ENCODE measurements at places on chromosomes 5 and 9.

- DNase-seq = no peak
These were observed 50.7 kb downstream of the TRIP13 start for GRCh38 chr5:943201-943917.

DNA sequence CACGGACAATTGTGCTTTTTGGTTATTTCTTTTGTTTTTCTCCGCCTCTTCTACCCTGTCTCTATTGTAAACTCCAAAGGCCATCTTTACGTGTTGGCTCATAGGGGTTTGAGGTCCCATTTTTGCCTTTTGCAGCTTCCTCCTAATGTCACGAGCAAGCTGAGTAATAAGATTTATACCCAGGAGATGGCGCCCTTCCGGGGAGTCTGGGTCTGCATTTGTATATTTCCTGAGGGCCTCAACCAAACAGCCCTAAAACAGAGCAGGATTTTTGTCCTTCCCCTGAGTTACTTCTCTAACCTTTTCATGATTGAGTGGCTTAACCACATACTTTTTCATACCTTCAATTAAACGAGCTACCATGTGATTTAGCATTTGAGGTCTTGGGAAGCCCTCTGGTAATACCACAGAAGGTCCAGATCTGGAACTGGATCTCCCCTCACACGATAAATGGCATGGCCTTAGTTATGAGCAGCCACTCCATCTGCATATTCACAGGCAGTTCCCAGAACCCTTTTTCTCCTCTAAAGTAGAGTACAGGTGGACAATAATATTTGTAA lies 11.2 kb upstream of the CFAP95 start:
- peak; percentile 35 for DNase-seq

GRCh38 chr9:69466151-69466550 lies 141.1 kb downstream of the ENTREP1 start:
- no peak for DNase-seq

DNA sequence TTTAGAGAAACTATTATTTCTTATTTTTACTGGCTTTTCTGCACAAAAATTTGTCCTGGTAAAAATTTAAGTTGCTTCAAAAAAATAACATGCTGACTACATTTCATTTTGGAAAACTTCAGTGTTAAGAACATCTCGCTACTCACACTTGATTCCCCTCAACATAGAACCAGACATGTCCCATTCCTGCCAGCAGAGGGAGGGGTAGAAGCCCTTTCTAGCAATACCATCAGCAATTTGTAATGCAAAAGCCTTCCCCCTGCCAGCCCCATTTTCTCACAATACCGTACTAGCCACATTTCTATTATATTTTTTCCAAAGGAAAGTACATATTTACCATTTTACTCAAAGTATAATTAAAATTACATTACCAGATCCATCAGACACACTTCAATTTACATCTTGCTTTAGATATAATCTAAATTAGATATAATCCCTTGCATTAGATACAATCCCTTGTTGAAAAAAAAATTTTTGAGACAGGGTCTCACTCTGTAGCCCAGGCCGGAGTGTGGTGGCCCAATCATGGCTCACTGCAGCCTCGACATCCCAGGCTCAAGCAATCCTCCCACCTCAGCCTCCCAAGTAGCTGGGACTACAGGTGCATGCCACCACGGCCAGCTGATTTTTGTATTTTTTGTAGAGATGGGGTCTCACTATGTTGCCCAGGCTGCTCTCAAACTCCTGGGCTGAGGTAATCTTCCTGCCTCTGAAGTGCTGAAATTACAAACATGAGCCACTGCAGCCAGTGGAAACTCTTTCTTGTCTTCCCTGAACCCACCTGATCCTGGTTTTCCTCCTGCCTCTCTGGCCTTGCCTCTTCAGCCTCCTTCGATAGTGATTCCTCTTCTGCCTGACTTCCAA lies 39.6 kb upstream of the IDNK start:
- peak; percentile 20 for DNase-seq

DNA sequence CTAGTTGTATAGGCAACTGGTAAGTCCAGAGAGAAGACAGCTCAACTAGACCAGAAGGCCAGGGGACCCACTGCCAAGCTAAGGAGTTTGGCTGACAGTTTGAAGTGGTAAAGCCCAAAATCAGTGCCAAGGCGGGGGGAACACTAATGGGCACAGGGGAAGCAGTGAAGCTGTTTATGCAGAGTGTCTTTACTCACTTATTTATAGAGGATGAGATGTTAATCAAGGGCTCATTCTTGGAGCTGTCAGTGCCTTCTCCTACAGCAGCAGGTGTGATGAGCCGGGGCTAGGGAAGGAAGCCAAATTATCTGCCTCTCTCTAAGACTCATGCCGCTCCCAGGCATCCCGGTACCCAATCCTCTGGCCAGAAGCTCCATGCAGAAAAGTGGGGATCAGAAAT lies 75.2 kb upstream of the GALNT10 start:
- DNase-seq = no peak

DNA sequence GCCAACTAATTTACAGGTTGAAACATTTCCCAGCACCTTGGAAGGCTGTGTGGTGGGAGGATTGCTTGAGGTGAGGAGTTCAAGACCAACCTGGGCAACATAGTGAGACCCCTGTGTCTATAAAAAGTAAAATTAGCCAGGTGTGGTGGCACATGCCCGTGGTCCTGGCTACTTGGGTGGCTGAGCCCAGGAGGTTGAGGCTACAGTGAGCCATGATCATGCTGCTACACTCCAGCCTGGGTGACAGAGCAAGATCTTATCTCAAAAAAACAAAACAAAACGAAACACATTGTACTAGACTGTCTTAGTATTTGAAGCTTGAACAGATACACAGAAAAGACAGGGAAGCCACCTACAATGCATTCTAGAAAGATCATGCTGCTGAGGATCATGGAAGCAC lies 2.8 kb upstream of the HSDL2 start:
- no peak for DNase-seq

DNA sequence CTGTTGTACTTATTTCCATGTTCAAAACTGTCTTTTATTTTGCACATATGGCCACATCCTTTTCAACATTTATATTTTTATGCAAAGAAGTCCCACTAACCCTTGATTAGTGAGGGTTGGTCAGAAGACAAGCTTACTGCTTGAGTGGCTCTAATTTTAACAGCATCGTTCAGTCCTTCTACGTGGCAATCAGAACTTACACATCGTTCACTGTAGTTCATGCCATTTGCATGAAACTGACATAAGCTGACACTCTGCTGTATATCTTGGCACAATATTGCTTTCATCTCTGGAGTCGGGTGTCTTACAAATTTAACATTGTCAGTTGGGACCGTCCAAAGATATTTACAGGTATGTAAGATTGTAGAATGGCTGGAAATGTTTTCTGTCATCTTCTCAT lies 50.6 kb downstream of the MARCHF11 start:
- no peak for DNase-seq

DNA sequence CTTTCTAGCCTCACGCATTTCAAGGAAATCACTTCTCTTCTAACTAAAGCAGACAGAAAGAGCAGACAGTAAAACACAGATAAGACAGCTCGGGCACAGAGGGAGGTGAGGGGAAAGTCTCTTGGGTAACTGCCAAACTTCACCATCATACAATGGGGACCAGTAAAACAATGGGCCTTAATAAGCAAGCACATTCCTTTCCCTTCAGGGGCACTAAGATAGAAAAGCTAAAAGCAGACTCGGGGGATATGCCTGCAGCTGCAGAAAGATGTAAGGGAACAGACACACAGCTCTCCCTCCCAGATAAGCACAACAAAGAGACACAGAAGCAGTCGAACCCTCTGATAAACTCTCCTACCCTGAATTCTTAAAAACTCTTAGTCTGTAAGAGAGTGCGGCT lies 15.6 kb upstream of the CKS2 start:
- DNase-seq = no peak

DNA sequence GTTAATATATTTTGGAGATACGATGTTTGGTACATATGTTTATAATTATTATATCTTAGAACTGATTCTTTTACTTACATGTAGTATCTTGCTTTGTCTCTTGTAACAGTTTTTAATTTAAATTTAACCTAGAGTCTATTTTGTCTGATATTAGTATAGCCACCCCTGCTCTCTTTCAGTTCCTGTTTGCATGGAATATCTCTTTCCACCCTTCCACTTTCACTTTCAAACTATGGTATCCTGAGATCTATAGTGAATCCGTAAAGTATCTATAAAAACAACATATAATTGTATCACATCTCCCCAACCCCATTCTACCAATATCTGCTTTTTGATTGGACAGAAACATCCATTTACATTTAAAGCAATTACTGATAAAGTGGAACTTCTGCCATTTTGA lies 7.2 kb downstream of the IRGM start:
- DNase-seq = no peak

DNA sequence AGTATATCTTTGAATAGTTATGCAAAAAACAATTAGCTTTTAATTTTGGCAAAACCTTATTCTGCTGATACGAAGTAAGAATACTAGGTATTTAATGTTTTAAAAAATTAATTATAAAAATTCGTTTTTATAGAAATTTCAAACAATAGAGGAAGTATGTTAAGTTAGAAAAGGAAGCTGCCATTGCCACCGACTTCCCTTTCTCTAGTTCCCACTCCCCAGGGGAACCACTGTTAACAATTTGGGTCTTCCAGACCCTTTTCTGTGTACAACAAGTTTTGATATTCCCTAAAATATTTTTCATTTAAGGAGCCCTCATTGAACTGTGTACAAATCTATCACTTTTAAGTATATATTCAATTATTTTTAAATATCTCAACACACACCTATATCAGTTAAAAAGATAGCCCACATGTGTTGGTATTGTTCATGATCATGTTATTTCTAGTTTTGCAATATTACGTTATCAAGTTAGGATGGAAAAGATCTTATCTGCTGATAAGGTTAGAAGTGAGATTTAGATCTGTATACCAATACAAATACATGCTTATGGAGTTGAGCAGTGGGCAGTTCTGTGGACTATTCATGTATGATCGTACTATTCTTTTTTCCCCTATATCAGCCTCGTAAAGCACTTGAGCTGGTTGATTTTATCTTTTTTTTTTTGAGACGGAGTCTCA lies 25.9 kb downstream of the NDFIP1 start:
- DNase-seq = no peak

DNA sequence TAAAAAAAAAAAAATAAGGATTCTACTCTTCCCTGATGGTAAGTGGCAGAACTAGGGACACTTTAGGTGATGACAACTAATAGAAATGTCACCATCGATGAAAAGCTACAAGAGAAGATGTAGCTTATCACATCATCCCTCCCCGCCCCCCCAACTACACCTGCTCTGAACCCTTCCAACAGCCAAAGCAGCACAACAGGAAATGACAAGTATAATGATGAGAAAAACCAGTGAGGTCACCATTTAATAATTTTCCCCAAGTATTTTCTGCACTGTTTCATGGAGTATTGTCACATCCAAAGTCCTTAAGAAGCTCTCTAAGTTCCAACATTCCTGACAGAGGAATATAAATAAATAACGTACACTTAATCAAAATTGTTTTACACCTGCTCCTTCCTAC lies 221.4 kb downstream of the EFNA5 start:
- DNase-seq = no peak

DNA sequence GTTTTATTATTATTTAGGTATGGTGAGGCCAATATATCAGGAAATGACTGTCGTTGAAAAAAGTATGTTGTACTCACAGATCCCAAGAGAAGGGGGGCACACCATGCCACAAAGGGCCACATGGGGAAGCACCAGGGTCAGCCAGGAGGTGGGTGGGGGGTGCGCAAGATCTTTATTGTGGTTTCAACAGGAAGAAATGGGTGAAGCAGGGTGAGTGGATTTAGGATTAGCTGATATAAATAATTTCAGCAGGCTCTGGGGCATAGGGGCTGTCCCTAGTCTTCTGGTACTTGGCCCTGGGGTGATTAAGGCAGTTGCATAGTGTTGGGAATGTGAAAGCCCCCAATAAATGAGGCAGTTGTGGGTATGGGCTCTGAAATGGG lies 8.6 kb downstream of the PDCD1LG2 start:
- peak; percentile 77 for DNase-seq

GRCh38 chr9:130694205-130694604 lies 625 bp downstream of the EXOSC2 start:
- DNase-seq = no peak

DNA sequence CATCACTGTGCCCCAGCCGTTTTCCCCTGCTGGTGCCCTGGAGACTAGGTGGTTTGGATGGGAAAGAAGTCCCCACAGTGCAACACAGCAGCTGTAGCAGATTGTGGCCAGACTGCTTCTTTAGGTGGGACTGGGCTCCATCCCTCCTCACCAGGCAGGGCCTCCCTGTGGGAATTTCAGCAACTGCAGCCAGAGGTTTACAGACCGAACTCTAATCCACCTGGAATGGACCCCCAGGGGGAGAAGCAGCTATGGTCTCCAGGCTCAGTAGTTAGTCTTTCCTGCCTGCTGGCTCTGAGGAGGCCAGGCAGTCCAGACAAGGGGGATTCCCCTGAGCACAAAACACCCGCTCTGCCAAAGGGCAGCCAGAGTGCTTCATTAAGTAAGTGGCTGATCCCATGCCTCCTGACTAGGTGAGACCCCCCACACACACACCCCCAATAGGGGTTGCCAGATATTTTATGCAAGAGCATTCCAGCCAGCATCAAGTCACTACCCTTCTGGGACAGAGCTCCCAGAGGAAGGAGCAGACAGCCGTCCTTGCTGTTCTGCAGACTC lies 188.9 kb downstream of the SGCD start:
- DNase-seq = no peak

GRCh38 chr5:5271786-5272321 lies 131.7 kb downstream of the ADAMTS16 start:
- DNase-seq = no peak

DNA sequence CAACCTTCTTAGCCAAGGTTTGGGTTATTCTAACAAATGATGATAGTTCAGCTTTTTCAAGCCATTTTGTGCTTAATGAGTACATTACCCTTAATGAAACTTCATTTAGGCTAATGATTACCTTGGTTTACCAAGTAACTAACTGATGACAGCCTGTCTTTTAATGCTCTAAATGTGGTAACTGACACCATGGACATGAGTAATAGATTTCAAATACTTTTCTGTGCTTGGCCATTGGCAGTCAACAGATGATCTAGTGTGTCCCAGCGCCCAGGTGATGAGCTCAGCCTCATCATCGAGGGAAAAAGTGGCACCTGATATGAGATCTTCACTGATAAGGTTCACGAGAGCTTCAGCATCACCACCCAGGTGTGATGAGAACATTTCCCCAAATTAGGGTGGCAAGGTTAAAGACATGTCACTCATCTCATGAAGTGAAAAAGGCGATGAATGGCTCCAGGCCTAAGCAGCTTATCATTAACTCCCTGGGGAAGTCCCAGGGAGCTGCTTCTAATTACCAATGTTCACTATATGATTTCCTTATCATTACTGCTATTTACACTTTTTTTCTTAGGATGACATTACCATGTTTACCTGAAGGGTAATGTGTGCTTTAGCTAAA lies 296.0 kb downstream of the SPOCK1 start:
- no peak for DNase-seq

GRCh38 chr5:83589786-83590185 lies 118.2 kb downstream of the VCAN start:
- no peak for DNase-seq

- DNase-seq = no peak
These were observed 2.2 kb upstream of the ALDOB start for GRCh38 chr9:101437806-101438232.

GRCh38 chr5:65121880-65122436 lies 353.2 kb downstream of the CWC27 start:
- peak; percentile 17 for DNase-seq

- peak; percentile 88 for DNase-seq
These were observed 17.8 kb upstream of the CYSTM1 start for GRCh38 chr5:140157032-140157781.

GRCh38 chr5:178114325-178115135 lies 1.2 kb downstream of the N4BP3 start:
- peak; percentile 55 for DNase-seq
